ENCODE measurements at places on chromosomes 12 and 14.
A peak's percentile ranks its signal among the peaks of the same experiment; 100 is the strongest.

GRCh38 chr14:92323011-92323915 is at the start of gene SLC24A4:
SLC24A4 (plus strand) TSS chr14:92323165; CDS start chr14:92323831, 666 bp downstream.
- no peak for DNase-seq

GRCh38 chr12:25728056-25728595 is 175.0 kb upstream of the LMNTD1 start:
- DNase-seq, result no peak

DNA sequence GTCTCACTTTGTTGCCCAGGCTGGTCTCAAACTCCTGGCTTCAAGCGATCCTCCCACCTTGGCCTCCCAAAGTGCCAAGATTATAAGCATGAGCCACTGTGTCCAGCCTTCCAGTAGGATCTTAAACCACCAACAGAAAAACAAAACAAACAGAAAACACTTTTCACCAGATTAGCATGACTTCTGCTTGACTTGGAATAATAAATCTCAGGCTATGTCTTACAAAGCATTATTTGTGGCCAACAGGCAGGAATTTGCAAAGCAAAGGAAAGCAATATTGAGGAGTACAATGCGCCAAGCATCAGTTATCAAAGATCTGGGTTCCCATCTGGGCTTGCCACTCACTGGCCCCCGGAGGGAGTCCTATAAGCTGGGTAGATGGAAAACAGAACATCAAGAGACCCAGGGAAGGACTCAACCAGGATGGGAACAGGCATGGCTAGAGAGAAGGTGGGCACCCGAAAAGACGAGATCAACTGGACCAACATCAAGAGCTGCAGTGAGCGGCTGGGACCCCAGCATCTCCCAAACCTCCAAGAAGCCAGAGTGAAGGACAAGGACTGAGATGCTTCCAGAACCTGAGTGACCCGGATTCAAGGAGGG is 101.2 kb downstream of the TMEM30B start:
- DNase-seq, result no peak

DNA sequence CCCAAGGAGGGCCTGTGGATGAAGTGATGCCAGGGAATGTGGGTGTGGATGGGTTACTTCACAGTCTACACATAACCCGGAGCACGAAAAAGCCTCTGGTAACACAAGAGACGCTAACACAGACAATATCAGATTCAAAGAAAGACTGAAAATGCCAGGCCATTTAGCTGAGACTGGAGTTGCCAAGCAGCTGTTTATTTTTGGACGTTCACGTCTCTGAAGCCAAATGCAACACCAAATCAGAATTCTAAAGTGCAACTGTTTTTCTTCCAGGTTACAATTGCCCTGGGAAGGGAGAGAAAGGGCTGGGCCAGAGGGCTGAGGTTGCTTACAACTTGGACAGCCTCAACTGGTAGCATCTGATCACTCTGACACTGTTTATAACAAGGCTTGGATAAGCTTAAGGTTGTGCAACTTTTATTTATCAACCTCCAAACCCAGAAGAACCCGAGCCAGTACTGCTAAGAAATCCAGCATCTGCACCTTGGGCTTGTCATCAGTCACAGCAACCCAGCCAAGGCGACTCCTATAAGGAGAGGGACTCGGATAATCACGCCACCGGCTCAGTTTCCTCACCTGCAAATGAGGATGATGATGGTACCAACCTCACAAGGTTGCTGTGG is 24.8 kb downstream of the NUAK1 start:
- DNase-seq, result no peak

DNA sequence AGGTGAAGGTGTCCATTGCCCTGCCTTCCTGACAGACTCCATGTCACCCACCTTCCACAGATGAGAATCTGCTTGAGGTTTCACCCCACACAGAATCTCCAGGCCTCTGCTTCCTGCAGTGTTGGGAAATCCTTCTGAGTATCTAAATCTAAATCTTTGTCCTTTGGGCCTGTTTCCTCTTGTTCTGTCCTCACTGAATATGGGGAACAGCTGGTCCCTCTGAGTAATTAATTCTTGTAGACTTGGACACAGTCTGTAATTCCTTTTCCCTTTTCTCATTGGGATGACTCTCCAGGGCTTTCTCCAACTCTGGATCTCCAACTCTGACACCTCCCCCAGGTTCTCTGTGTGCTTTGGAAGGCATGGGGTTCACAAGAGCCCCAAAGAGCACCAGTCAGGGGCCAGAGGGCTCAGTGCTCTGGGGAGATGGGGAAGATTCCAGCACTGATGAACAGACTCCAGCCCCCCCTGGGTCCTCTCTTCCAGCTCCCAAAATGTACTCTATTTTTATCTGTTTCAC is 2.3 kb upstream of the ACVRL1 start:
- DNase-seq, result no peak

GRCh38 chr12:62731055-62731820 is 203.7 kb downstream of the PPM1H start:
- DNase-seq, result no peak

DNA sequence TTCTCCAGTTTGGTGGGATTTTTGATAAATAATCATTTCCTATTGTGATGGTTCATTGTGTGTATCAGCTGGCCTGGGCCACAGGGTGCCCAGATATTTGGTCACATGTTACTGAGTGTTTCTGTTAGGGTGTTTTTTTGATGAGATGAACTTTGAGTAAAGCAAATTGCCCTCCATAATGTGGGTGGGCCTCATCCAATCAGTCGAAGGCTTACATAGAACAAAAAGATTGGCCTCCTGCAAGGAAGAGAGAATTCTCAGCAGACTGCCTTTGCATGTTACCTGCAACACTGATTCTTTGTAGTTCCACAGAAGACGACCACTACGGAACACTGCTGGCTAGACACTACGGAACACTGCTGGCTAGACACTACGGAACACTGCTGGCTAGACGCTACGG is 441.6 kb downstream of the GLT1D1 start:
- DNase-seq, result no peak

- no peak for DNase-seq
Measured at GRCh38 chr14:94685166-94685581, 73.0 kb downstream of the SERPINA3 start.

DNA sequence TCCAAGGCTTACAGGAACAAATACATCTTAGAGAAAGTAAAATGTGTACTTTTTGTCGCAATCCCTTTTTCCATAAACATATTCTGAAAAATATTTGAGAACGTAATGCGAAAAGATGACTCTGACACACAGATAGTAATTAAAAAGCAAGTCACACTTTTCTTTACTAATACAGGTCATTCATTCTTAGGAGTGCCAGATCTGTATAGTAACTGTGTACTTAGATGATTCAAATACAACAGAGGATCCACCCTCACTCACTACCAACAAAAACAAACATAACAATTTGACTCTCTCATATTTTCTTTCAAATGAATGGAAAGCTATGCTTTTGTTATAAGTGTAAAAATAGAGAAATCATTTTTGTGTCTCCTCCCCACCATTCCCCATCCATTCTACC is 795.4 kb downstream of the SLC6A15 start:
- no peak for DNase-seq

GRCh38 chr12:49428793-49429192 is 61.5 kb downstream of the SPATS2 start:
- DNase-seq, result no peak

- no peak for DNase-seq
Measured at GRCh38 chr12:44387581-44387980, 488.5 kb downstream of the NELL2 start.

GRCh38 chr12:31589598-31589903 is 1.4 kb downstream of the DENND5B start:
- DNase-seq, result no peak

GRCh38 chr12:58196971-58197370 is 255.6 kb downstream of the ATP23 start:
- DNase-seq, result no peak

DNA sequence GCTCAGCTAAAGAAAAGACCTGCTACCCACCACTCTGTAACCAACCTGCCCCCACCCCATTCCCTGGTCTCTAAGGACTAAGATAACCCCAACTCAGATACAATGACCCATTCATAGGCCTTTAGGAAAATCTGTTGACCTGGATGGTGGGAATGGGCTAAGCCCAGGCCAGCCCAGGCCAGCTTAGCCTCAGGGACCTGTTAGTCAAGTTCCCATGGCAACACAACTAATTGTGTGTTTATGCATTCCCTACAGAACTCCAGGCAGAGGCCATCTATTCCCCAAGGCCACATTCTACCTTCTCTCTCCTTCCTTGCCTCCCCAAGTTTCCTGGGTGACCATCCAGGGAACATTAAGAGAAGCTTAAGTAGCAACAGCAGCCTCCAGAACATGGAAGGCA is 16.1 kb upstream of the KRT8 start:
- DNase-seq, result no peak

DNA sequence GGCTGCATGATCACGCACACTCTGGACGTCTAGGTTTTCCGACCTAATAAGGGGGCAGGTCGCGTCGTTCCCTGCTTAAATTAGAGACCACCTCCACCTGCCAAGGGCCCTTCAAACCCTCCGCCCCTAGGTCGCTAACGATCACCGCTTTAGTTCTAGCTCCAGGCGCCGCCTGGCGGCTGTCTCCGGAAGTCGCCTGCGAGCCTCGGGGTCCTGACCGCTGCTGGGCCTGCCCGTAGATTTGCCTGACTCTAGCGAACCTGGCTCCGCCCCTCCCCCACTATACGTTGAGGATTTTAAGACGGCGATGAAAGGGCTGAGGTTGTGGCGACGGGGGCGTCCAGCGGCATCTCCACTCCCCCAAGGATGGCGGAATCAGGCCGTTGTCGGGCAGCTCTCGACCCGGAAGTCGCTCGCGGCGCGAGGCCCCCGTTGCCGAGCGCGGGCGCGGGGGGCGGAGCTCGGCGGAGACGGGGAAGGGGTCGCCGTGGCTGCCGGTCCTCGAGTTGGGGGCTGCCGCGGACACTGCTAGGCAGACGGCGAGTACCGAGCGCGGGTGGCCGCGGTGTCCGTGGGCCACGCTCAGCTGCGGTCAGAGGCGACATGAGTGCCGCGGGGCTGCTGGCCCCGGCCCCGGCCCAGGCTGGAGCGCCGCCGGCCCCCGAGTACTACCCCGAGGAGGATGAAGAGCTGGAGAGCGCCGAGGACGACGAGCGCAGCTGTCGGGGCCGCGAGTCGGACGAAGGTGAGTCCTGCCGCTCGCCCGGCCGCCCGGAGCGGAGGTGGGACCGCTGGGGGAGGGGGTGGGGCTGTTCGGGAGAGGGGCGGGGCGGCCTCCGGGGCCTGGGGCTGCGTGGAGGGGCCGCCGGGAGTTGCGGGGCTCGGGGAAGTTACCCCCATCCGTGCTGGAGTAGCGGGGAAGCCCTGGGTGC is at the start of gene SUDS3:
TSS of gene SUDS3 (plus strand) at position 467 of the 932 bp plus-strand sequence. CDS start at position 604, 137 bp downstream.
- peak; percentile 51 for DNase-seq

DNA sequence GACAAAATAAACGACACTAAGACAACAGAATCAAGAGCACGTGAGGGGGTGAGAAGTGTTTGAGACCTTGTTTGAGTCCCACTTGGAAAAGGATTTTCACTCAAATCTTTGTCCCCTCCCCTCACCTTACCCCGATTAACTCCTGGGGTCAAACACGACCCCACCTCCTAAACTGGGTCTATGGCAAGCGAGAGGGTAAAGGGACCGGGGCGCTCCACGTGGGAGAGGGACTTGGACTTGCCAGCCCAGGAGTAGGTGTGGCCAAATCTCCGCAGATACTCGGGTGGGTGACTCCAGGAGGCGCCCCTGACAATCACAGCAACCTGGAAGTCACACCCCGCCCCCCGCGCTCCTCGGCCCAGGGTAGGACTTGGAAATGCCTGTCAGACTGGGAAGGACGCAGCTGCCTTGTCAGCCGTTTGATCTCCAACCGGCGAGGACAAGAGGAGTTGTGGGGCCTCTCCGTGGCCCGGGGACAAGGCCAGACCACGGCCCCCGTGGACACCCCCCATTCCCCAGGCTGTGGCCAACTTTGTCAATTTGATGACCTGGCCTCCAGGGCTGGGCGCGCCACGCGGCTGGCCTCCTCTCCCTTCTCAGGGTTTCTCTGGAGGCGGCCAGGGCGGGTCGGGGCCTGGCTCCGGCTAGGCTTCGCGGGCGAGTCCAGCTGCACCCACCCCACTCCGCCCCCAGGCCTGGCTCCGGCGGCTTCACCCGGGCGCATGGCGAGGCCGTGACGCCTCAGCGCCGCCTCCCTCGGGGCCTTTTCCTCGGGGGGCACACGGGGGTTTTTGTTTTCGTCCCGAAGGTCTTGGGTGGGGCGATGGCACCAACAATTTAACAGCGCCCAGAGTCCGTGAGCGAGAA is 1.1 kb upstream of the BCL11B start:
- no peak for DNase-seq

All from HS-27A (cell line).